ENCODE measurements at places on chromosomes 3 and 15. TPM values are rescaled to one million over a fixed set of nuclear protein-coding genes. Genes with fewer than 3 reads are reported as not detected.

Gene STARD5
- 8.8 TPM for total RNA-seq

GRCh38 chr3:46321461-46322104 lies 32.3 kb upstream of the CCR2 start:
- no peak for DNase-seq

DNA sequence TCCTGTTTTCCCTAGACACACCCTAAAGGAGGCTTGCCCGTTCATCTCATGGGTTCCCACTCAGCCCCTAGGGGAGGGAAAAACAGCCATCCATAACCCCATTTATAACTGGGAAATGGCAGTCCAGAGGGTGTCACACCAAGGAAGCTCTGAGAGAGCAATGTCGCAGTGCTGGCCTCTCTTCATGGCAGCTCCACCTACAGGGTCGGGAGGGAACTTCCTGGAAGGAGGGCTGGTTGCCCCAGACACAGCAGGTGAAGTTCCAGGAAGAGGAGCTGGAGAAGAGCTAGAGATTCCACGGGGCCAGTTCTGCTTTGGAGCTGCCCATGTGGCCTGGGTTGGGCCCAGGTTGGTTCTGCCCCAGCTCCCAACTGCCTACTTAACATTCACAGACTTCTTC lies 22.3 kb upstream of the LINGO1 start:
- DNase-seq: no peak

DNA sequence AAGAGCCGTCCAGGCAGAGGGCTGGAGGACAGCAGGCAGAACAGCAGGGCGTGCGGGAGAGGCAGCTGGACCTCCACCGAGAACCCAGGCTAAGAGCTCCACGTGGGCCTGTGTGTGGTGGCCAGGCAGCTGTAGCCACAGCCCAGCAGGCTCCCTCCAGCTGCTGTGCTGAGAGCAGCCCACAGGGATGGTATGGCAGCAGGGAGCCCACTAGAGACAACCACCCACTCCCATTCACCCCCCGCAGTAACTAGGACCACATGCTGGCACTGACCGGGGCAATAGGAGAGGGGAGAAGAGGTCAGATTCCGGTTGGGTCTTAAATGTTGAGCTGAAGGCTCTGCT lies 25.6 kb upstream of the MUSTN1 start:
- DNase-seq: no peak

DNA sequence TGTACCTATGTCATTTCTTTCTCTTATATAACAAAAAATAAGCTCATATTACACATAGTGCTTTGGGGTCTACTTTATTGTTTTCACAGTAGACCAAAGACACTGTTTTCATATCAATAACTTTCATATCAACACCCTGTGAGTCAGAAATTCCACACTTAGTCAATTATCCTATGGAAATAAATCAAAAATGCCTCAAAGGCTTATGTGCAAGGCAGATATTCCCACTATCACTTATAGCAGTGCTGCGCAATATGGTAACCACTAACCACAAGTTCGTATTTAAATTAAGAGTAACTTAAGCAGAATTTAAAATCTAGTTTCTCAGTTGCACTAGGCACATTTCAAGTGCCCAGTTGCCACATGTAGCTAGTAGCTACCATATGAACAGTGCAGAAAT lies 15.9 kb downstream of the SCG3 start:
- DNase-seq: no peak

GRCh38 chr3:133040696-133041523 lies 2.7 kb downstream of the TMEM108 start:
- peak; percentile 71 for DNase-seq

- no peak for DNase-seq
Observed at GRCh38 chr3:83048556-83048955, 1287.1 kb upstream of the GBE1 start.

- no peak for DNase-seq
Observed at GRCh38 chr3:107882261-107882660, 208.6 kb downstream of the CD47 start.

Gene UROC1
- not detected for total RNA-seq
